ENCODE measurements at places on chromosomes 1 and 21. TPM values are rescaled to one million over a fixed set of nuclear protein-coding genes. Genes with fewer than 3 reads are reported as not detected.

The GABRD gene
- not detected for total RNA-seq

The KCNJ9 gene
- not detected for total RNA-seq

The HES3 gene
- not detected for total RNA-seq

The SON gene
- total RNA-seq = 212 TPM

The CFHR2 gene
- not detected for total RNA-seq

The SPATA17 gene
- total RNA-seq = not detected

The LCE3D gene
- 57.5 TPM for total RNA-seq

The DNASE2B gene
- not detected for total RNA-seq

Data from vagina (tissue), 2 donors.